ENCODE measurements at places on chromosomes 3 and 15. TPM values are rescaled to one million over a fixed set of nuclear protein-coding genes. Genes with fewer than 3 reads are reported as not detected.

DNA sequence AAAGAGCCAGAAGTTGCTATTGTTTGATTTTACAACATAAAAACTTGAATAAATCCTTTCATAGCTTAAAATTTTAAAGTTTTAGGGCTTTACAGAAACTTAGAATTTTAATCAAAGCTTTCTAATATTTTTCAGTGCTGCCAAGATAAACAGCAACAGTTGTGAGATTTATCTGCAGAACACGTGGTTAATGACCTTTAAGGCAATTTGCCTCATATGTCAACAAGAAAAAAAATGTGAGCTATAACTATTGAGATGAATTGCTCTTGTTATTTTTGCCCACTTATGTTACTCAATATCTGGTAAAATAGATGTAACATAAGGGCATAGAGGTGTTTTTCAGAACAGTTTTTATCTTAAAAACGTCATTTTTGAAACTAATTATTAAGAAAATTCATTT, 96.7 kb upstream of the NECTIN3 start:
- no peaks in the 10 kb centered on the region for H3K4me1 ChIP-seq
- DNase-seq = no peak
- H3K4me3 ChIP-seq = no peak overlapping the region

DNA sequence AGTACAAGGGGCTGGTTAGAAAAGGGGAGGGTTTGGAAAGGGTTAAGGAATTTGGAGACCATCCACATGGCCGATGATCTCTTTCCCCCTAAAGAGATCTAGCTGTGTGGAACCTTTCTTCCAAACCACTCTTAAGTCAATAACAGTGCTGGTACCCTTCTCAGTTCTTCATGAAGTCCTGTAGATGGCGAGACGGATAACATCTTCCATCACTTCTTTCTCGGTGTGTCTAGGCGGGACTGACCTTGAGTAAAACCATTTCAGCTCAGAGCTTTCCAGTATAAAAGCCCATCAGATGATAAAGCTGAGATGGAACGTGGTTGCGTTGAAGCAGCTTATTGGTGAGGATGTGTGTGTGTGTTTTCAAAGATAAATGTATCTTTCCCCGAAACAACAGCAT, 151.5 kb upstream of the BHLHE40 start:
- no peaks in the 10 kb centered on the region for H3K36me3 ChIP-seq
- H3K4me1 ChIP-seq = peaks cover 29% of the 10 kb centered on the region
- H3K4me3 ChIP-seq = no peak overlapping the region
- H3K27me3 ChIP-seq = no peaks in the 10 kb centered on the region

ITIH3 gene
- under 0.01 TPM for total RNA-seq

GRCh38 chr3:24379936-24380335, 114.7 kb downstream of the THRB start:
- H3K27me3 ChIP-seq = no peaks in the 10 kb centered on the region
- no peaks in the 10 kb centered on the region for H3K36me3 ChIP-seq
- H3K27ac ChIP-seq = no peak overlapping the region
- DNase-seq = no peak
- no peaks in the 10 kb centered on the region for H3K4me1 ChIP-seq
- H3K4me3 ChIP-seq = no peak overlapping the region

ATP13A5 gene
- total RNA-seq = not detected

DNA sequence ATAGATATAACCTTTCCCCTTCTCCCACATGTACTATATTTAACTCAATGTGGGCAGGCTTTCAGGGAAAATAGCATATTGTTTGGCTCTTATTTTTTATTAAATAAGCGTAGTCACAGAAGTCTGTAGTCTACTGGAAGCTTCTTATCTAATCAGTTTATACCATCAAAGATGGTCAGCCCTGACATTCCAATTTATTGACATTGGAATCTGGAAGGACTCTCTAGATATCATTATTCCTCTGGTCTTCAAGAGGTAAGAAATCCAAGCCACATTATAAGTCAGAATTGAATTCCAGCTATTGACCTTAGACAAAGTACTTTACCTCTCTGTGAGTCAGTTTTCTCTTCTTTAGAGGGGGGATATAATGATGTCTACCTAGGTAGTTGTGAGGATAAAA, 38.5 kb upstream of the SCAANT1 start:
- DNase-seq = no peak
- peak overlapping the region; percentile 59 for H3K27ac ChIP-seq
- H3K4me3 ChIP-seq = no peak overlapping the region
- no peaks in the 10 kb centered on the region for H3K27me3 ChIP-seq

DNA sequence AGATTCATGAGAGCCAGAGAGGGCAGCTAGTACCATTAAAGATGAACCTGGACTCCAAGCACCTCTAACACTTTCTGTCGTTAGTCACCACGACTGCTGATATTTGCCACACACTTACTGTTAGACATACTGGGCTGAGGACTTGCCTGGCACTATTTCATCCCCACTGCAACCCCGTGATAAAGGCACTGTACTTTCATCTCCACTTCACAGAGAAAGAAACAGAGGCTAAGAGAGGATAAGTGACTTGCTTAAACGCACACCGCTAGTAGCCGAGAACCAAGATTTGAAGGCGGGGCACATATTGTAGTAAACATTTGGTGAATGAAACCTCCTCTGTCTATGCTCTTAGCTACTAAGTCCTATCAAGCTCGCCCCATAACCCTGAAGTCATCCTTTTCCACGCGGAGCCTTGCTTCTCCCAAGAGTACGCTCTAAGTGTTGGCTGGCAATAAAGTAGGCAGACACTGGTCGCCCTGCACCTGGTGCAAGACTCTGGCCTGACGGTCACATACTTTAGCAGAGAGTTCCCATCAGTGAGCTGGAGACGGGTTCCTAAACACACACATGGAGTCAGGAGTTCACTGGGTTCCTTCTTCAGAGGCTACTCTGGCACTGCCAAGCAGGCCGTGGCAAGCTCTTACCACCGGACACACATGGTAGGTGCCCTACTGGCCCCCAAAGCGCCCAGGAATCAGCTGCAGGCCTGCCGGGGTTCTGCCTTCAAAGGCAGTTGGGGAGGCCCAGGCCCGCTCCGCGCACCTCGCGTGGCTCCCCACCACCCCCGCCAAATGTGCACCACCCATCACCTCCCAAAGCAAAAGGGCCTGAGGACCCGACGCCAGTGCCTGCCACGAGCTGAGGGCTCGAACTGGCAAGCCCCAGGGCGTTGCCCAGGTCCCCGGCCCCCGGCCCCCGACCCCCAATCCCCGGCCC, 951 bp downstream of the POMGNT2 start:
- H3K4me1 ChIP-seq = peaks cover 4% of the 10 kb centered on the region
- DNase-seq = no peak
- H3K27me3 ChIP-seq = no peaks in the 10 kb centered on the region

MESP1 gene
- total RNA-seq = under 0.01 TPM

SEC62 gene
- total RNA-seq = 31.5 TPM

- peaks cover 9% of the 10 kb centered on the region for H3K4me1 ChIP-seq
- no peaks in the 10 kb centered on the region for H3K36me3 ChIP-seq
- DNase-seq = no peak
Measured at GRCh38 chr3:111577113-111577512, 18.0 kb downstream of the ZBED2 start.

IMPG2 gene
- 0.36 TPM for total RNA-seq
